ENCODE measurements at places on chromosomes 2 and 18. TPM values are rescaled to one million over a fixed set of nuclear protein-coding genes. Genes with fewer than 3 reads are reported as not detected.

The CD8A gene
- polyA plus RNA-seq: 4.4 TPM

The TMEM247 gene
- polyA plus RNA-seq: not detected

The ANKRD30B gene
- polyA plus RNA-seq: 2.1 TPM

The ATP5MC3 gene
- polyA plus RNA-seq: 1,193 TPM

The NEB gene
- 2.4 TPM for polyA plus RNA-seq

The LYPD6B gene
- polyA plus RNA-seq: not detected

The PDE11A gene
- polyA plus RNA-seq: not detected

The PAIP2B gene
- polyA plus RNA-seq: 1.2 TPM

The NT5C1B gene
- polyA plus RNA-seq: not detected

The AAK1 gene
- polyA plus RNA-seq: 93.1 TPM

The ANKRD30BL gene
- 0.35 TPM for polyA plus RNA-seq

The CAPN13 gene
- polyA plus RNA-seq: not detected
